Mesendoderm (in vitro differentiated cells): ENCODE measurements at places on chromosomes 6 and 20.
A peak's percentile ranks its signal among the peaks of the same experiment; 100 is the strongest.

GRCh38 chr20:46010491-46011391 is 2.0 kb downstream of the MMP9 start:
- no peak for DNase-seq

DNA sequence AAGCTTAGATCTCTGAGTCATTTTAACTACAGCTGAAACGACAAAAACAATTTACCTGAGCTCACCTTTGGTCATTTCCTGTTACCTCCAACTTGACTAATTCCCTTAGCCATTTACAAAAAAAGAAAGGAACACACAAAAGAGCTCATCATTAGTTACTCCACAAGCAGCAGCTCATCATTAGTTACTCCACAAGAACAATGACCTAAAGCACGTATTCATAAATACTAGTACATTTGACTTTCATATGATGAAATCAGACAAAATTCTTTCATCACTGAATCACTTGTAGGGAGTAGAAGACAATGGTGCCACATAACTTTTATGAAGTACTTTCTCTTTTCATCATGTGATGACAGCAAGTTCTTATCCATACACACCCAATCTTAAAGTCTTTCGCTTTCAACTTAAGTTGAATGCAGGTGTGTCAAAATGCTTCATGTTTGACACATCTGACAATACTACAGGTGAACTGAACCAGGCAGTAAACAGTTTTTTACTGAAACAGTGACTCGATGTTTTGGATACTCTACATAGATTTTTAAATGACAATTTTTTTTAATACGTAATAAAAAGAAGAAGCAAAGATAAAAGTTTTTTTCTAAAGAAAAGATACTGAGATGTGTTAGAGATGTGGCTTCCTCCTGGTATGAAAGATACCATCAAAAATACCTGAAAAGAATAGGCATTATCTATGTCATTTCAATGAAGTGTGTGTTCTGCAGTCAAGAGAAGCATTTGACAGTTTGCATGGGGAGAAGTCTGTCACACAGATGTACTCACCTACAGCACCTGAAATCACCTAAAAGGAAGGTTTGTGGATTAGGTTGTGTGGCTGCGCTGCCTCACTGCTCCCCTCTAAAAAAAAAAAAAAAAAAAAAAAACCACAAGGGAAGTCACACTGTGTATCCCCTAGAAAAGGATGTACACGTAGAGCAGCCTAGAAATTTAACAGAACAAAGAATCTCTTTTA is 109.1 kb downstream of the PRDM1 start:
- DNase-seq: peak; percentile 38

DNA sequence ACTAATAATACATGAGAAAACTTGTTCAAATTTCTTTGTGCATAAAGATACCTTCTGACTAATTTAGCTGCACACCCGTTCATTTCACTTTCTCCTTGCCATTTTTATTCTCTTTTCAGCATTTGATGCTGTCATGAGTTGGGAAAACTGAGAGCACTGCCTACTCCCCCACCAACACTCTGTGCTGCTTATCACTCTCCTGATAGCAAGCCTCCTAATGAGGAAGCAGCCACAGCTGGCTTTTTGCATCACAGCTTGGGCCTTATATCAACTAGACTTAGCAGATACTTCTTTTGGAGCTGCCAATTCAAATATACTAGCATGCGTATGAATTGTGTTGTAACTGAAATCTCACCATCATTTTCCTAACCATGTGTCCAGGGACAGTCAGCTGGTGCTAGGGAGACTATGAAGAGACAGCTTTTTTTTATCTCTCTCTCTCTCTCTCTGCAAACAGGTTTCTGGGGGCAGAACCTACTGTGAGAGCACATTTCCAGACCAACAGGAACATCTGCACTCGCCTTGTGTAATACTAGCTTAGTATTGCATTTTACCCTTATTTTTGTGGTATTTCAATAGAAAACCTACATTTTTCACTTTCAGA is 699.0 kb downstream of the KHDRBS2 start:
- DNase-seq: peak; percentile 77

GRCh38 chr6:125287718-125288117 is 14.0 kb downstream of the HDDC2 start:
- DNase-seq: peak; percentile 27

DNA sequence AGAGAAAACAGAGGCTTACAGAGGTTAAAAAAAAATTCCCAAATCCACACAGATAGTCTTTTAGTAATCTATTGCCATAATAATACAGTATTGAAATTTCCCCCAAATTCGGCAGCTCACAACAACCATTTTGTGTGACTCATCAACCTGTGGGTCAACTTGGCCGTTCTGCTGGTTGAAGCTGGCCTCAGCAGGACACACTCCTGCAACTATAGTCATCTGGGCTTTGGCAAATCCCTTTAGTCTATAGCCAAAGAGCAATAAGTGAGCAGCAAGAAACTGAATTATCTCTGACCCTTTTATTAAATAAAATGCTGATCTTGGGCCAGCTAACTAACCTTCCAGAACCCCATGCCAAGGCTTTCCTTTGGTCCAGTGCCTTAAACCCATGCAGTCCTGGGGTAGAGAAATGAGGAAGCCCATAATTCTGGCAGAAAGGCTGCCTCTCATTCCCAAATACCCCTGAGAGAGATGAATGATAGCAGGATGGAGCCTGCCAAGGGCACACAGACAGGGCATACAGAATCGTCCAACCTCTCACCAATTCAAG is 17.2 kb upstream of the SNAP25 start:
- no peak for DNase-seq

GRCh38 chr20:33739493-33739892 is 7.7 kb downstream of the ZNF341 start:
- DNase-seq: no peak

DNA sequence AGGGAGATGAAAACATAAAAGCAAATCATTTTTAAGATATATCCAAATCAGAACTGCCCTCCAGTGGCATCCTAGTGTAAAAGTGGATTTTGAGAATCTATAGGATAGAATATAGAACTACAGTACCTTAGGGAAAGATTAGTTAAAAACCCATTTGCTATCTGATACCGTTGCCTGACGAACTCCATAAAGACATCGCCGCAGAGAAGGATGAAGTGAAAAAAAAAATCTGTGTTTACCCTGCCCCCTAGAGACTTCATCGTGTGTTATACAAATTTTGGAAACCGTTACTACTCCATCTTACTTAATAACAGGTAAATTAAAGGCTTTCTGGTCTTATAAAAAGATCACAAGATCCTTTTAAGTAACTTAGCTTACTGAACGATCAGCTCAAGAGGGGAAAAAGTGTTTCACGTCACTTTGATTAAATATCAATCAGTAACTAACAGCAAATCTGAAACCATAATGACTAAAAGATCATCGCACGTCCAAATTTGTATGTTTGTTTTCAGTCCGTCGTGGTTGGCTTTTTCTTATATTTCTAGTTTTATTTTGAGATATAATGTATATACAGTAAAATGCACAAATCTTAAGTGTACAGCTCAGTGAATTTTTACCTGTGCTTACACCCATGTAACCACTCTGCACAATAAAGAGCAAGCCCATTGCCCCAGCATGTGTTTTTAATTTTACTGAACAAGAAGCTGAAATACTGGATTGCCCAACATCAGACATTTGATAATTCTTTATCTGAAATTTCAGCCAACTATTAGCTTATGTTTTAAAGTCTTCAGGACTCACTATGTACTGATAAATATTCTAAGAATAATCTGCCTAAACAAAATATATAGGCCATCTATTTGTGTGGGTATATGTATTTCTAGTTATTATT is 881 bp upstream of the MCM3 start:
- no peak for DNase-seq

DNA sequence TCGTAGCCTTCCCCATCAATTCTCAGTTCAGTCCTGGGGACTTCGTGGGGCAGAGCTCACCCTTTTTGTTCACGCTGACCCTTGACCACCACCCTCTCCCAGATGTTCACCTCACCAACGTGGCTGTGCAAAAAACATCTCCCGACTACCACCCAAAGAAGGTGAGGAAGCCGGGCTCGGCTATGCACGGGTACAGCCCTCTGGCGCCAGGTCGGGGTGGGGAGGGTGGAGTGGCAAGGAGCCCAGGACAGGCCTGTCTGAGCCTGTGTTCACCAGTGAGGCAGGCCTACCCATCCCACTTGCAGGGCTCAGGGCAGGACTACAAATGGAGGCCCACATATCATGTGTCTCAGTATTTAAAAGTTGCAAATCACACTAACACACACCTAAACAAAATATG is 18.1 kb downstream of the PDRG1 start:
- no peak for DNase-seq

- DNase-seq: peak; percentile 86
Measured at GRCh38 chr6:28816909-28817807, 106.6 kb downstream of the TRIM27 start.

DNA sequence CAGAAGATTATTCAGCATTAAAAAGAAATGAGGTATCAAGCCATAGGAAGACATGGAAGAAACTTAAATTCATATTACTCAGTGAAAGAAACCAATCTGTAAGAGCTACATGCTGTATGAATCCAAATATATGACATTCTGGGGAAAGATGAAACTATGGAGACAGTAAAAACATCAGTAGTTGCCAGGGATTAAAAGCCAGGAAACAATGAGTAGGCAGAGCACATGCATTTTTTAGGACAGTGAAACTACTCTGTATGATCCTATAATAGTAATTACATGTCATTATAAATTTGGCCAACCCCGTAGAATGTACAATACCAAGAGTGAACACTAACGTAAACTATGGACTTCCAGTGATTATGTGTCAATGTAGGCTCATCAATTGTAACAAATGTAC is 92.8 kb upstream of the RNF217 start:
- no peak for DNase-seq

- peak; percentile 49 for DNase-seq
Measured at GRCh38 chr6:25122001-25122400, 157.2 kb upstream of the CARMIL1 start.

DNA sequence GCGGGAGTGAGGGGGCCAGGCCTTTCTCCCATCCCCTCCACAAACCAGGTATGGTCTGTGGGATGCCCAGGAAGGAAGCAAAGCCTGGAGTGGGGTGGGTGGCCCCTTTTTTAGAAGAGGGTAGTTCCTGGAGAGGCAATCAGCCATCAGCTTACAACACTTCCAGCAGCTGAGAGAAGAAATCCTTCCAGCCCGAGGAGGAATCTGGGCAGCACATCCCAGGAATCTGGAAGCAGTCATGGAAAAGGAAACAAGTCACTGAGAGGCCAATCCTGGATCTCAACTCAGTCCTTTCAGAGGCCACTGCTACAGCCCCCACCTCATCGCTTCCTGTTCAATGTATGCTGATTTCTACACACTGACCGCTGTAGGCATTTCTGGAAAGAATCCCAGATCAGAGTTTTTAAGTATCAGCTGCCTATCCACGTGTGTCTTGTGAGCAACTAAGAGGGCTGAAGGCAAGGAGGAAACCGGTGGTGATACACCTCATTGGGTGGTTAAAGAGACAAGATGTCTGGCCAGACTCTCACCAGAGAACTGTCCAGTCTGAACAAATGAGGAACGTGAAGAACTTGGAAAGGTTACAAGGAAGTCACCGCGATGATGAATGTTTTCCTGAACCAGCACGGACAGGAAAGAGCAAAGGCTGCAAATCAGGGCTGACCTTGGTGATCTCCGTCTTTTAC is 92.9 kb upstream of the SHLD1 start:
- no peak for DNase-seq

- peak; percentile 52 for DNase-seq
Measured at GRCh38 chr6:36127462-36128016, 2.8 kb upstream of the MAPK13 start.

GRCh38 chr20:16930656-16931055 is 182.5 kb downstream of the OTOR start:
- DNase-seq: no peak

- DNase-seq: no peak
Measured at GRCh38 chr20:56412473-56412790, 372 bp downstream of the CASS4 start.

DNA sequence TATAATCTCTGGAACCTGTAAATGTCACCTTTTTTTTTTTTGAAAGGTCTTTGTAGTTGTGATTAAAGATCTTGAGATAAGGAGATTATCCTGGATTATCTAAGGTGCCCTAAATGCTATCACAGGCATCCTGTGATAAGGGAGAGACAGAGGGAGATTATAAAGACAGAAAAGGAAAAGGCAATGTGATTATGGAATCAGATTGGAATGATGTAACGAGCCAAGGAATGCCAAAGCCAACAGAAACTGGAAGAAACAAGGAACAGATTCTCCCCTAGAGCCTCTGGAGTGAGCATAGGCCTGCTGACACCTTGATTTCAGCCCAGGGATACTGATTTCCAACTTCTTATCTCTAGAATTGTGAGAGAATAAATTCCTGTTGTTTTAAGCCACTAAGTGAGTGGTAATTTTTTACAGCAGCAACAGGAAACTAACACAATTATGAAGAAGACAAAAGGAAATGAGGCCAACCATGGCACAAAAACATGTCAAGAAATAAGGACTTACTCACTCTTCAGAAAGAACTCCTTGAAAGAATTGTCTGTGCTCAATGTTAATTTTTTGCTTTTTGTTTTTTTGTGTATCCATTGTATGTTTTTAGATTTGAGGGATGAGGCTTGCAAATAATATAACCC is 82.7 kb downstream of the CFAP61 start:
- peak; percentile 94 for DNase-seq

DNA sequence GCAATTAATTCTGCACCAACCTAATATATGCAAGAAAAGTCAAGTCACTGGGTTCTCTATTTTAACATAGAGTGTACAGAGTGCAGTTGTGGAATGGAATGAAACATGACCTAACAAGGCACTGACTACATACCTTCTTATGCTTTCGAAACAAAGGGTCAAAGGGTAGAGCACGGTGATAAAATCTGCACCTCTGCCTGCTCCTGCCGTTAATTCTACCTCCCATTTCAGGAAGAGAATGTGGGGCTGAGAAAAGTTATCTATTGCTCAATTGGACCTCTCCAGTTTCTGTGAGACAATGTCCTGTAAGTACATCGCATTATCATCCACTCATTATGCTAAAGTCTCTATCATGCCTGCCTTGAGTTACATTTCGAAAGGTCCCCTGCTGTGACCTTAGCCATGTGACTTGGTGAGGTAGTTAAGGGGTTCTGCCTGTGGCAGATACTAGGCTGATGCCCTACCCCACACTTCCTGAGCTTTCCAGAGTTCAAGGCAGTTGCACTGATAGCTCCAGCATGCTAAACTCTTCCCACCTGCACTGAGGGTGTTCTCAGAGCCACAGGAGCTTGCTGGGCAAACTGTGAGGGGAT is 14.0 kb upstream of the MOCS1 start:
- peak; percentile 33 for DNase-seq

DNA sequence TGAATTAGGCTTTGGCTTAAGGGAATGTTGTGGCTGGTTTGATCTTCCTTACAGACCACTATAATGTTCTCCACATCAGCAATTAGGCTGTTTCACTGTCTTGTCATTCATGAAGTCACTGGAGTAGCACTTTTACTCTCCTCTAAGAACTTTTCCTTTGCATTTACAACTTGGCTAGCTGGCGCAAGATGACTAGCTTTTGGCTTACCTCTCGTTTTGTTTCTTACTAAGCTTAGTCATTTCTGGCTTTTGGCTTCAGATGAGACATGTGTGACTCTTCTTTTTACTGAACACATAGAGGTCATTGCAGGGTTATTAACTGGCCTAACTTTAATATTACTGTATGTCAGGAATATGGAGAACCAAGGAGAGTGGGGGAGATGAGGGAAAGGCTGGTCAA is 143.2 kb downstream of the PTCHD4 start:
- no peak for DNase-seq
